ENCODE measurements at places on chromosomes 1 and 21.

GRCh38 chr1:234515821-234516241, 36.9 kb upstream of the TARBP1 start:
- no peak for DNase-seq

- DNase-seq = no peak
Observed at GRCh38 chr21:46051379-46051770, 46.5 kb upstream of the COL6A2 start.

DNA sequence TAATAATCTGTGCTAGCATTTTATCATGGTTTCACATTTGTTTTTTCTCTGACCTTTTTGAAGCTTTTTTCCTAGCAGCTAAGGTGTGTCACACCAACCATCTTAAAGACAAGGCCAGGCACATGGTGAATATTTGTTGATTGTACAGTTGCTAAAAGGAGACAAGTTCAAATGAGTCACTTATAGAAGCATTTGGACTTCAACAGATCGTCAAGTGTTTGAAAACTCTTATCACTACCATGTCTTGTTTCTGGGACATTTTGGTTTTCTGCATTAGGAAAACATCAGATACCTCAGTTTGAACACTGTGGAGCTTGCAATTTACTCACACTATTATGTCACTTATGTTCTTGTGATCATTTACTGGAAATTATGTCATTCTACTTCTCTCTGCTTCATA, 407.3 kb downstream of the USP25 start:
- DNase-seq = no peak

DNA sequence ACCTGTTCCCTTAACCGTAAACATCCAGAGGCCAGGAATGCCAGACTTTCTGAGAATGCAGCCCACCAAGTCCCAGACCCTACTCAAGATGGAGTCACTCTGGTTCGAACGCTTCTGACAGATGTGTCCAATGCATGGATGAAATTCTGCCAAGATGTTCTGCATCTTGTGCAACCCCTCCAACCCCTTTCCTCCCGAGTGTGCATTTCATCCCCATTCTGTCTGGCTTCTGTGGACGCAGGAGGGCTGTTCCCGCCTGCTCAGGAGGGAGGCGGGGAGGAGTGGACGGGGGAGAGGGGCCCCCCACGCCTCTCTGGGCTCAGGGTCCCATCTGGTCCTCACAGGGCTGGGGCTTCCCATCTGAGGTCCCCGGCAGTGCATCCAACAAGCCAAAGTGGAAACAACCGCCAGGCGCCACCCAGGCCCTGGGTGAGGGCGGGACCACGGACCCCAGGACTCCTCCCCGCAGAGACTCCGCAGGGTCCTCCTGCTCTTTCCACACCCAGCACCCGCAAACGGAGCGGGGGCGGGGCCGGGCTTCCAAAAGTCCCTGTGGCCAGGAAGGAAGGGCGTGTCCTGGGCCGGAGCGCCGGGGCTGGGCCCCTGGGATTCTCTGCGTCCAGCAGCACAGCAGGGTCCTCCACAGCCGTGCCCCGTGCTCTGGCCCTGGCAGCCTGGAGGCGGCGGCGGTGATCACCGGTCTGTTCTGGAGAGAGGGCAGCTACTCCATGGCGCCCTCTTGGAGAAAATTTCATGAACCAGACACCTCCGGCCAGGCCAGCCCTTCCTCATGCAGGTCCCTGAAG, 27.8 kb upstream of the SUMO3 start:
- DNase-seq = no peak

- DNase-seq = no peak
Observed at GRCh38 chr1:160987359-160988050, 32.9 kb upstream of the ITLN2 start.

GRCh38 chr1:94068096-94068998, 52.6 kb downstream of the ABCA4 start:
- no peak for DNase-seq

GRCh38 chr21:18334066-18334465, 69.5 kb downstream of the TMPRSS15 start:
- DNase-seq = no peak

GRCh38 chr1:93076268-93076667, 2.8 kb upstream of the MTF2 start:
- DNase-seq = no peak

GRCh38 chr1:24319312-24319863, at the start of gene GRHL3:
Gene GRHL3 (plus strand): TSS chr1:24319357. CDS start chr1:24319552, 195 bp downstream.
- DNase-seq = no peak

GRCh38 chr1:206796981-206797402, 24.7 kb upstream of the IL10 start:
- no peak for DNase-seq

- no peak for DNase-seq
Observed at GRCh38 chr1:37032660-37033354, 1.5 kb downstream of the GRIK3 start.

GRCh38 chr1:234972411-234973191, 156.0 kb downstream of the TOMM20 start:
- no peak for DNase-seq

GRCh38 chr1:37478890-37479254, 4.5 kb downstream of the ZC3H12A start:
- DNase-seq = no peak

DNA sequence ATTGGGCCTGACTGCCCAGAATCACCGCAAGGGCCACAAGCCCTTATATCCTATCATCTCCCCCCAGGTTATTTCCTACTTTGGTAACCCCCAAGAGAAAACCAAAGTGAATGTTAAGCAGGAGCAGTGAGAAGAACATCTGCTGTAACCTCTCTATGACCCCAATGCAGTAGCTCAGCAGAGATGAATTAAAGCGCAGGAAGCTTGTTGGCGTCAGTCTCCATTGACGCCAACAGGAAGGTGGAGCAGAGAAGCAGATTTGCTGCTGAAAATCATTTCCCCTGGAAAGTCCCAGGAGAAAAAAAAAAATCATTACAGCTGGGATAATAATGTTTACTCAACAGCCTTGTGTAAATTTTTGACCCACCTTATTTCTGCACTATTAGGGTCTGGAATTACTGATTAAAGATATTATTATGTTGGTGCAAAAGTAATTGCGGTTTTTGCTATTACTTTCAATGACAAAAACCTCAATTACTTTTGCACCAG, 33.2 kb upstream of the FAM163A start:
- DNase-seq = no peak

DNA sequence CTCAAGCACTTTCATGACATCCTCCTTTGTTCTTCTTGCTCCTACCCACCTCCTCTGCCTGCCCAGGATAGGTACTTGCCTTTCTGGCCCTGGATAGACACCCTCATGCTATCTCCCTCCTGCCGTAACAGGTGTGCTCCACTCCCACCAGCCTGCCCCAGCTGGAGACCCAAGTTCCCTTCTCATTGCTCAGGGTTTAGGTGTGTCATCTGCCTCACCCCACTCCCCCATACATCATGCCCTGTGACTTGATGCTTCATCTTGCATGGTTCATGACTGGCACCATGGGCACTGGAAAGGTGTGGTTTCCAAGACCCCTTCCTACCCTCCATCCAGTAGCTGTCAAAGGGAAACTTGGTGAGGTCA, 5.9 kb downstream of the RHEX start:
- DNase-seq = no peak

GRCh38 chr1:153346077-153346723, 2.4 kb downstream of the PGLYRP4 start:
- no peak for DNase-seq

DNA sequence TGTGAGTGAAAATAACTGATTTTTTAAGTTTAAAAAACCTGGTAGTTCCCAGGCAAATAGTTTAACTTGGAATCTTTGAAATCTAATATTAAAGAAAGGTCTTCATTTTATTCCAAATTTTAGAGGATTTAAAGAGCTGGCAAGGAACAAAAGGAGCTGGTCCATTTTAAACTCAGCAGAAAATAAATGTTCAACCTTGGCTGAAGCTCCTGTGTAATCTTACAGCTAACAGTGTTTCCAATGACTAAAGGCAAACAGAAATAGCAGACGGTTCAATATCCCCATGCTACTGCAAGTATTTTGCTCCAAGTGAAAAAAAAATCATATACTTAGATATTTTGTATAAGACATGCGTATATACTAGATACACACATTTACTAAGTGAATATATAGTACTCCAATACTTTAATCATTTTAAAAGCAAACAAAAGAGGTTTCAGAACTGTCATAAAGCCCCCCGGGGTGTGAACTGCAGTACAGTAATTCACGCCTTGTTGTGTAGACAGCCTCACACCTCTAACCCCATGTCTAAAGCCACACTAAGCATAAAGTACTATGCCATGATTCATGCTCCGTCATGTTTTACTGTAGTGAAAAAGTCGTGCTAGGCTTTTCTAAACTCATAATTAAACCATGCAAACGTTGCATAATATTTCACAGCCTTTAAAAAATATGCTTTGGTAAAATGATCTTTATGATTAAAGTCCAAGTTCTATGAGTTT, 132.2 kb downstream of the CLIC6 start:
- no peak for DNase-seq

GRCh38 chr1:160612613-160613218, 33.4 kb upstream of the CD84 start:
- no peak for DNase-seq

DNA sequence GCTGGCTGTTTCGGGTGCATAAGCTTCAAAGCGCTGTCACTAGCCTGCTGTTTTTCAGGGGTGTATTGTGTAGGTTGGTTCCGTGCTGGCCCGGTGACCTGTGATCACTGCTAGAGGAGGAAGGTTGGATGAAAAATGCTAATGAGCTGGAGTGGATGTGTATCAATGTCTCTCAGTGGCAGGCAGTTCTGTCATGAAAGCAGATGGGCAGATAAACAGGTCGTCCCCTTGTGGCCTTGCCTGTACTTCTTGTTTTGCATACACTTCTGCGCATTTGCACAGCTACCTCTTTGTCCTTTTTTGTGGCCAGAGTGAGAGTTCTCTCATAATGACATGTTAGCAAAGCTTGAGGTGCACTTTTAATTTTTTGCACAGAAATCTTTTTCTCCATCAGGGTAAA, 2.9 kb downstream of the SELENON start:
- no peak for DNase-seq

GRCh38 chr1:36560177-36560576, 77.5 kb upstream of the CSF3R start:
- no peak for DNase-seq

- no peak for DNase-seq
Observed at GRCh38 chr21:43731476-43731875, 12.5 kb downstream of the PDXK start.

DNA sequence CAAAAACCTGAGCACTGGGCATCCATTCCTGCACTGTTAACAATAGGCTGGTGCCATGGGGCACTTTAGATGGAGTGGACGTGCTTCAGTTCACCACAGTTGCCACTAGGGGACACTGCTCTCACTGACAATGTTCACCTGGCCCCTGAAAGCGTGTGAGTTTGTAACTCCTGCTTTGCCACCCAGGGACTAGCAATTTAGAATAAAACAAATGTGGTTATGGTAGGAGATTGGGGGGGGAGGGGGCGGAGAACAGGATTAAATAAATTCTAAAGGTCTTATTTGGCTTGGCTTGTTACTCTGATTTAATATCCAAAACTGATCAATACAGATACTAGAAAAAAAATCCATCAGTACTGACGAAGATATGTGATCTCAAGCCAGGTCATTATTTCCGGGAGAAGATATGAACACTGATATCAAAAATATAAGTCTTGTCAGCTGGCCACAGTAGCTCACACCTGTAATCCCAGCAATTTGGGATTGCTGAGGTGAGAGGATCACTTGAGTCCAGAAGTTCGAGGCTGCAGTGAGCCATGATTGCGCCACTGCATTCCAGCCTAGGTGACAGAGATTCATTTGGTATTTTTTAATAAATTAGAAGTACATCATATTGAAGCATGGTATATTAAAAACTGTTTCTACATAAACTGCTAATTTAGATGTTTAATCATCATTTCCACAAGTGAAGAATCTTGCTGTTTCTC, 23.2 kb downstream of the INTS7 start:
- peak; percentile 33 for DNase-seq

GRCh38 chr1:72918940-72919339, 636.6 kb upstream of the NEGR1 start:
- no peak for DNase-seq

DNA sequence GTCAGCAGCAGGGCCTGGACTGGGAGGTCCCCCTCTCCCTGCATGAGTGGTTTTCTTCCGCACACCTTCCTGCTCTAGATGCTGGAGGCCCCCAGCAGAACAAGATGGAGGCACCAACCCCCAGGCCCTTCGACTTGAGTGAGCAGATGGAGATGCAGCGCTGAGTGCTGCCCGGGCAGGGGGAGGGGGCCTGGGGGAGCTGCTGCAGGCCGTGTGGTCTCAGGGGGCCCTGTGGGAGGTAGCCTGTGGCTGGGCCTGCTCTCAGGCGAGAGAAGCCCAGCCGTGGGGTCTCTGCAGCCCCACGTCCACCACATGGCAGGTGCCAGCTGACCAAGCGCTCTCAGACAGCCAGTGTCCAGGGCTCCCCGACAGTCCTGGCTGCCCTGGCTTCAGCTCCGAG, 1.2 kb upstream of the FAAP20 start:
- DNase-seq = no peak

DNA sequence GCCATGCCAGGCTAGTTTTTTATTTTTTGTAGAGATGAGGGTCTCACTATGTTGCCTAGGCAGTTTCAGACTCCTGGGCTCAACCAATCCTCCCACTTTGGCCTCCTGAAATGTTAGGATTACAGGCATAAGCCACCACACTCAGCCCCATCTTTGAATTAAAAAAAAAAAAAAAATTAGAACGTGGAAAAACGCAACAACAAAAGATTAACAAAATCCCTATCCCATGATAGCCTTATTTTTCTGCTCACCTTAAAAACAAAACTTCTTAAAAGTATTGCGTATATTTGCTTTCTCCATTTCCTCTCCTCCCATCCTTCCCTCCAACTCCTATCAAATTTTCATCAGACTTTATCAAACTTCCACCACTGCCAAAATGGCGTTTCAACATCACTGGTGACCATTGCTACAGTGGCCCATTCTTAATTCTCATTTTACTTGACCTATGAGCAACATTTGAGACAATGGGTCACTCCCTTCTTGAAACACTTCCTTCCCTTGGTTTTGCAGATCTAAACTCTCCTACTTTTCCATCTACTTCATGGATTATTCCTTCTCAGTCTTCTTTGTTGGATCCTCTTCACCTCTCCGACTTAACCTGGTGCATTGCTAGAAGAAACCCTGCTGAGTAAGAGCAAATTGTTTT, 579 bp upstream of the ZNF684 start:
- no peak for DNase-seq

- no peak for DNase-seq
Observed at GRCh38 chr1:183537405-183537804, 52.9 kb downstream of the NCF2 start.

DNA sequence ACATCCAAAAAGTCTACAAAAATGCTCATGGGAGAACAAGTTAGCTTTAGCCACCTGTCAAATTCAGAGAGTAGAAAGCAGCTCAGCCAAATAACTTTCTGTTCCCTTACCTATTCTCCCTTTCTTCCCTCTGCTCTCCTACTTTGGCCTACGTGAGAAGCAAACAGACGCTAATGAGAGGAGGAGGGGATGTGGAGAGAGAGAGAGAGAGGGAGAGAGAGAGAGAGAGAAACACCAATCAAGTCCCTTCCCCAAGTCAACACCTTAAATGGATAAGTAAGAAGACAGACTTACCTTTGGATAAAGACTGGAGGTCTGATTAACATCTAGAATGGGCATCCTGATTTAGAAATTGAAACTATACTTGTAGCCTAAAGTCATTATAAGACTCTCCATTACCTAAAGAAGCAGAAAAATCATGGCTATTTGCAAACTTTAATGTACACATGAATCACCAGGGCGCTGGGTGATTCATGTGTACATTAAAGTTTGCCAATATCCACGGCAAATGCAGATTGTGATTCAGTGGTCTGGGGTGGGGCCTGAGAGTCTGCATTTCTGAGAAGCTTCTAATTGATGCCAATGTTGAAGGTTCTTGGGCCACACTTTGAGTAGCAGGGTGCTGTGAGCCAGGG, 13.1 kb upstream of the DUSP12 start:
- no peak for DNase-seq
